ENCODE measurements at places on chromosomes 11 and 22.

- DNase-seq: no peak
Observed at GRCh38 chr22:29205252-29205593, 473 bp upstream of the EMID1 start.

GRCh38 chr22:39427751-39428596 is 28.4 kb downstream of the TAB1 start:
- DNase-seq: no peak

GRCh38 chr22:39528681-39529486 is 3.7 kb downstream of the RPS19BP1 start:
- DNase-seq: peak; percentile 93

GRCh38 chr11:124277207-124277606 is 21.0 kb downstream of the OR8G5 start:
- DNase-seq: no peak

- DNase-seq: peak; percentile 92
Observed at GRCh38 chr11:134727204-134727603, 315.2 kb upstream of the B3GAT1 start.

GRCh38 chr22:40323681-40324171 is 22.6 kb upstream of the ADSL start:
- no peak for DNase-seq

DNA sequence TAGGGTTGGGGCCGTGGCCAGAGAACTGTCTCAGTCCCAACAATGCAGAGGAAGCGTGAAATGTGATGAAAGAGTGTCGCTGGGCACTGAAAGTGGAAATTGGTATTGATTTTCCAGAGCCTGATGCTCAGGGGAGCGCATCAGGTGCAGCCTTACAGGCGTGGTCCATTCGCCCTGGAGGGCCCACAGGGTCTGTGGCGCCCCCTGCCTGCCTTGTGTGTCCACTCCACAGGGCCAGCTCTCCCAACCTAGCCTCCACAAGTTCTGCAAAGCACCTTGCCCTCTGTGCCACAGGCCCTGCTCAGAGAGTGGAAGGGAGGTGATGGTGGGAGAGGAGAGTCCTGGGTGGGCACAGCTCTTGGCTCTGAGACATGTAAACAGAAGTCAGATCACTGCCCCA is 54.9 kb upstream of the LMO1 start:
- DNase-seq: peak; percentile 1

GRCh38 chr11:68825571-68825970 is 16.1 kb downstream of the CPT1A start:
- peak; percentile 45 for DNase-seq

Data from OCI-M1 (cell line).